Activated CD8-positive, alpha-beta T cell treated with anti-CD3 and anti-CD28 coated beads for 36 hours (primary cell): ENCODE measurements at places on chromosomes 7 and 10. TPM values are rescaled to one million over a fixed set of nuclear protein-coding genes. Genes with fewer than 3 reads are reported as not detected.

The NOC3L gene
- 45.5 TPM for total RNA-seq

The PPP2R2D gene
- total RNA-seq, result 32.3 TPM

The ITIH5 gene
- not detected for total RNA-seq

The AKR1E2 gene
- total RNA-seq, result 6.5 TPM

The ZNF503 gene
- total RNA-seq, result 0.31 TPM

The TMEM130 gene
- 0.38 TPM for total RNA-seq

The CALD1 gene
- 2.1 TPM for total RNA-seq

The FRMD4A gene
- 2.8 TPM for total RNA-seq

- H3K27me3 ChIP-seq, result peaks cover 12% of the 10 kb centered on the region
- DNase-seq, result peak; percentile 13
- peak overlapping the region; percentile 53 for H3K27ac ChIP-seq
- no peaks in the 10 kb centered on the region for H3K36me3 ChIP-seq
Observed at GRCh38 chr10:127863231-127863825, 29.4 kb downstream of the CLRN3 start.

GRCh38 chr7:5337047-5337446 is 54.3 kb downstream of the SLC29A4 start:
- H3K27ac ChIP-seq, result no peak overlapping the region
- H3K36me3 ChIP-seq, result peaks cover 62% of the 10 kb centered on the region
- peaks cover 11% of the 10 kb centered on the region for H3K4me1 ChIP-seq

DNA sequence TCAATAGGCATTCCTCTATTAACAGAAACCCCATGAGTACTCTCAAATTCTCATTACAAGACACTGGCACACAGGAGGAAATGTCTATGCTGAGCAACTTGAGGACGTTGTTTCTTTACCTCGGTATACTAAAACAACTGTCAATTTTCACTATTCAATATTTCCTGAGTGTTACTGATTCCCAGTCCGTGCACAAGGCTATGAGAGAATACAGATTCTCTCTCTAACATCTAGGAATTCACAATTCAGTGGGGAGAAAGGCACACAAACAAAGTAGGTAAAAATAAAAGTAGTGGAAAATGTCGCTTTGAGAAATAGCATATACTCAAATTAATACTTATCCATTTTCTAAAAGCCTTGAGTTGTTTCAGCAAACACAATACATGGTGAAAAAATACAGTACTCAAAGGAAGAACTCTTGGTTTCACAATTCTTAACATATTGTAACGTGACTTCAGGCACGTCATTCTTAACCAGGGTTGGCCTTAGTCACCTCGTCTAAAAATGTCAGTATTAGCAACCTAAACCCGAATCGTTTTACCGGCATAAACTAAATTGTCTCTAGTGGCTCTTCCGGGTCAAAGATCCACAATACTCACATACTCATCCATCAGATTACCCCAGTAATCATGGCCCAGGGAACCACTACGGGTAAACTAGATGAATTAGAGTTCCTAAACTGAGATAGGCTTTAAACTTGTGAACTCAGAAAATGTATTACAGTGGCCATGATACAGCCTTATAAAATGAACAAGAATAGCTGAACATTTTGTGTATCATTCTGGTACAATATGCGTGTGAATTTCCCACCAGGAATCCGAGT is 1.5 kb downstream of the IPMK start:
- H3K4me3 ChIP-seq, result peak overlapping the region; percentile 99
- peak; percentile 60 for DNase-seq
- H3K27ac ChIP-seq, result peak overlapping the region; percentile 96
- peaks cover 12% of the 10 kb centered on the region for H3K36me3 ChIP-seq

DNA sequence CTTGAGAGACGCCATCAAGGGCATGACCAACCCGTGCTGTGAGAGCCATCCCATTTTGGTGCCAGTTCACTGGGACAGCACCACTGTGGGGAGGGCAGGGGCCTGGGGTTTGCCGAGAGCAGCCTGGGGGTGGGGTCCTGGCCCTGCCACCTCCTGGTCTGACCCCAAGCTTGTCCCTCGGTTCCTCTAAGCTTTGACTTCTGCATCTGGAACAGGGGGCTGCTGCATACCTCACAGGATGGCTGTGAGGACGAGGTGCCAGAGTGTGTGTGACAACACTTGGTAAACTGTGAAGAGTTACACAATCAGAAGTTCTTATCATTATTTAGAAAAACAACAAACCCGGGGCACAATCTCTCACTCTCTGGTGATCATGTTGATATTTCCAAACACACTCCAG is 89.9 kb downstream of the CRTAC1 start:
- H3K4me1 ChIP-seq, result no peaks in the 10 kb centered on the region
- H3K27ac ChIP-seq, result no peak overlapping the region
- H3K4me3 ChIP-seq, result no peak overlapping the region
- H3K36me3 ChIP-seq, result no peaks in the 10 kb centered on the region

DNA sequence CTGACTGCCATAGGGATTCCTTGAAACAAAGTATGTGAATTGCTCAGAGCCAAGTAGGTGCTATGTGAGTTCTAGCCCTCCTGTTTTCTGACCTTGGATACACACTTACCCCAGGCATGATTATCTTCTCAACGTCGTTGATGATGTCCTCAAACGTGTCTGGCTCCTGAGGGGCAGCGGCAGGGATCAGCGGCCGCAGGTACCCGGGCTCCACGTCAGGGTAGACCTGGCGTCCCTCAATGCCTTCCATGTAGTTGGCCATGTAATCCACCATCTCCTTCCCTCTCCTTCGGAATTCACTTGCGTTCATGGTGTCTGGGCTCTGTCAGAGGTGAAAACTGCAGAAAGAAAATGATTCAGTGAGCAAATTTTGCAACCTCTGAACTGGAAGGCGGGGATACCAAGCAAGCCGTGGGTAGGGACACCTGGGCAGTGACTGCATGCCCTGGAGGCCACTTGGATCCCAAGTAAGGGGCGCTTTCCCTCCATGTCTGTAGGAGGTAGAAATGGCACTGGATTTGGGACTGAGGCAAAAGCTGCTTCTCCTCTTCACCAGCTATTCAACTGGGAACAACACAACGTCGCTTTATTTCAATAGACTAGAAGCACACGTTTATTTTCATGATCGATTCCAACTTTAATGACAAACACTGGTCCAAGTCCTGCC is 21.3 kb downstream of the DDC start:
- no peak overlapping the region for H3K27ac ChIP-seq
- no peaks in the 10 kb centered on the region for H3K36me3 ChIP-seq
- H3K4me1 ChIP-seq, result no peaks in the 10 kb centered on the region
- no peak overlapping the region for H3K4me3 ChIP-seq

DNA sequence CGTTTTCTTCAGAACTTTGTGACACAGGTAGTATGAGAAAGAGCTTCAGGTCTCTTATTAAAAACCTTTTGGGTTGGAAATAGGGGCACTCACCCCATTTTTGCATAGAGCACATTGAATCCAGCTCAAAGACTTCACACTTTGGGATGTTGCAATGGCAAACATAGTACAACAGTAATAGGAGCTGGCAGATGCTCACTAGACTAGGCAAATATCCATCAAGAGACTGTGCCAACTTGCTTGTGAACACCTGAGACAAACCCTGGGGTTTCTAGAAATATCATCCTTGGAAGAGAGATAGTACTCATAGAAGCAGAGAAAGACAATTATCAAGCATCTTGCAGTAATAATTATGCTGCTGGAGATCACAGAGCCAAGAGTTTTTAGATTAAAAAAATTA is 280.0 kb downstream of the CACNA2D1 start:
- DNase-seq, result no peak
- no peaks in the 10 kb centered on the region for H3K36me3 ChIP-seq
- H3K27ac ChIP-seq, result no peak overlapping the region
- no peak overlapping the region for H3K4me3 ChIP-seq
- no peaks in the 10 kb centered on the region for H3K27me3 ChIP-seq

- no peaks in the 10 kb centered on the region for H3K4me1 ChIP-seq
- DNase-seq, result no peak
- no peak overlapping the region for H3K4me3 ChIP-seq
- no peak overlapping the region for H3K27ac ChIP-seq
- no peaks in the 10 kb centered on the region for H3K27me3 ChIP-seq
Observed at GRCh38 chr7:122046402-122046801, 97.6 kb downstream of the AASS start.

DNA sequence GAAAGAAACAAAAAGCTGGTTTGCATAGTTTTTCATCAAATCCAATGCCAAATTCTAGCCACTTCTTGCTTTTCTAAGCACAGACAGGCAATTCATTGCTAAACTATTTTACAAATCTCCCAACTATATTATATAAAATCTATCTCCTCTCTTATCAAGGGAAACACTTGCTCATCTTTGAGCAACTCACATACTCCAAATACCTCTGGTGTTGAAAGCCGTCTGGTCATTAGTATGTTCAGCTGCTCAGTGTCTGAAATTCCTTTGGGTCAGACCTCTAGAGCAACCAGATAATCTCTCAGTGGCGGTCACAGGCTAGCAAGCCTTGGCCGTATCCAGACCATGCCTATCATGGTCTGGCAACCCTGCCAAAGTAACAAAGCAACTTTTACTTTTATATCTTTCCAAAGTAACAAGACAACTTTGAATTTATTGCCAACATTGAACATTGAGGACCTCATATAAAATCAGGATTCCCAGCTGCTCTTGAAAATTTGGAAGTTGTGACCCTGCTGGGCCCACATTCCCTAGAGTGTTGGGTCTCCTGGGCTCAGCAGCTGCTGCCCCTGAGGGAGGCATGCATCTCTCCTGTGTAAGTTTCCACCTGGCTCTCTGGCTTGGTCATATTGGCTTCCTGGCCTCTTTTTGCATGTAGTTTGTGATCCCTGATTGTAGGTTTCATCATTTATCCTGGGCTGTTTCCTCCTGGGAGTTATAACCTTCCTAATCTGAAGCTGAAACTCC is 56.8 kb upstream of the LANCL2 start:
- no peak for DNase-seq
- H3K4me1 ChIP-seq, result peaks cover 28% of the 10 kb centered on the region
- no peaks in the 10 kb centered on the region for H3K36me3 ChIP-seq
- H3K27ac ChIP-seq, result peak overlapping the region; percentile 86
- peaks cover 11% of the 10 kb centered on the region for H3K27me3 ChIP-seq

DNA sequence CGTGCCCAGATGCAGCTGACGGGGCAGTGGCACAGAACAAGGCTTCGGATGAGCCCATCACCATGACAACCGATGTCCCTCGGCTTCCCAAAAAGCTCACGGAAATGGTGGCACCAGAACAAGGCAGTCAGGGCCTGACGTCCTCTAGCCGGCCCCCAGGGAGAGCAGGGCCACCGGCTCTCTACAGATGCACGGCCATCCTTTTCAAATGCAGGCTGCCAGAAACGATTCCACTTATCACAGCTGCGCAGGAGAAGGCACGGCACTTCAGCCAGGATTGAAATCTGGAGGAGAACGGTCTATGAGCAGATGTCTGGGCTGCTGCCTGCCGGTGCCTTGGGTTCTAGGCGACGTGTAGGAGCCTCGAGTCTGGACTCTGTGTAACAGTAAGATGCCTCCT is 223.8 kb downstream of the ZMYND11 start:
- H3K27me3 ChIP-seq, result no peaks in the 10 kb centered on the region
- H3K4me1 ChIP-seq, result no peaks in the 10 kb centered on the region
- no peak overlapping the region for H3K27ac ChIP-seq
- H3K36me3 ChIP-seq, result no peaks in the 10 kb centered on the region
- no peak for DNase-seq
- H3K4me3 ChIP-seq, result no peak overlapping the region

DNA sequence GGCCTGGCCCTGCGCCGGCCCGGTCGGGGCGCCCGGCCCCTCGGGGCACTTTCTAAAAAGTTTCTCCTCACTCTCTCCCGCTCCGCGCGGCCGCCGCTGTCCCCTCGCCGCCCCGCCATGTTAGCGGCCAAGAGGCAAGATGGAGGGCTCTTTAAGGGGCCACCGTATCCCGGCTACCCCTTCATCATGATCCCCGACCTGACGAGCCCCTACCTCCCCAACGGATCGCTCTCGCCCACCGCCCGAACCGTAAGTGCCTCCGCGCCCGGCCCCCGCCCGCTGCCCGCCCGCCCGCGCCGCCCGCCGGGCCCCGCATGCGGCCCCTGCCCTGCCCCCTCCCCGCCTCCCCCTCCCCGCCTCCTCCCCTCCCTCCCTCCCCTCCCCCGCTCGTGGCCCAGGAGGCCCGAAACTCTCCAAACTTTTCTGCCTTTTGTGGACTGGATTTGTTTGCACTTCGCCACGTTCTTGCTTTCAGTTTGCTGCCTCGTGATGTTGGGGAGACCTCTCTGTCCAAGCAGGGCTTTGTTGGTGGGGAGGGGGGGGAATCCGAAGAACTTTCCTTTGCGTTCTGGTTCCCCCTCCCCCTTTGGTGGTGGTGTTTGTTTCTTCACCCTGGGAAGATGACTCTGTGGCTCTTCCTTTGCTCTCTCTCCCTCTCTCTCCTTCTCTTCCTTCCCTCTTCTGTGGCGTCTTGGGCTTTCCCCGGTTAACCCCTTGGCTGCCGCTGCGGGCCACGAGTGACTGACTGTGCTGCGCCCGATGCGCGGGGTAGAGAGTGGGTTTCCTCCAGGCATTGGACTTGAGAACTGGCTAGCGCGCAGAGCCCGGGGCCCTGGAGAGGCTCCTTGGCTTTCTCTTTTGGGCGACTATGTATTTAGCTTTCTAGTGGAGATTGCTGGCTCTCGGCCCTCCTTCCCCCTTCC is 1.6 kb downstream of the TCF7L2 start:
- H3K4me3 ChIP-seq, result peak overlapping the region; percentile 91
- peak overlapping the region; percentile 91 for H3K27ac ChIP-seq
- H3K4me1 ChIP-seq, result peaks cover 27% of the 10 kb centered on the region
- H3K36me3 ChIP-seq, result no peaks in the 10 kb centered on the region

DNA sequence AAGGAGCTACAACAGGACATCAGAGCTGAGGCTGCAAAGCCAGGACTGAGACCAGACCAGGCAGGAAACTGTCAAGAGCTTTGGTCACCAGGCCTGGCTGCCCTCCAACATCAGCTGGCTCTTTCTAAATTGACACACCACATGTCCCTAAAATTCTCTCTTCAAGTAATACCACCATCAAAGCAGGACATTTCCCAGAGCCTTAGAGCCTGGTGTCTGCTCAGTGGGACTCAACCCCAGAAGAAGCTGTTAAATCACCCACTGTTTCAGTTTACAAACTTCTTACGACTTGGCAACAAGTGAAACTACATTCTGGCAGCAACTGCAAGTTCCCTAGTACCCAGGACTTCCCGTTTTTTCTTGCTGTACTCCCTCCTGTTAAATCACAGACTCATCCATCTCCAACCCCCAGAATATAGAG is 3.8 kb upstream of the IL6 start:
- no peaks in the 10 kb centered on the region for H3K36me3 ChIP-seq
- peaks cover 34% of the 10 kb centered on the region for H3K27me3 ChIP-seq
- H3K4me1 ChIP-seq, result peaks cover 18% of the 10 kb centered on the region
- no peak for DNase-seq
